GM04504 (cell line): ENCODE measurements at places on chromosomes 2 and 18.

DNA sequence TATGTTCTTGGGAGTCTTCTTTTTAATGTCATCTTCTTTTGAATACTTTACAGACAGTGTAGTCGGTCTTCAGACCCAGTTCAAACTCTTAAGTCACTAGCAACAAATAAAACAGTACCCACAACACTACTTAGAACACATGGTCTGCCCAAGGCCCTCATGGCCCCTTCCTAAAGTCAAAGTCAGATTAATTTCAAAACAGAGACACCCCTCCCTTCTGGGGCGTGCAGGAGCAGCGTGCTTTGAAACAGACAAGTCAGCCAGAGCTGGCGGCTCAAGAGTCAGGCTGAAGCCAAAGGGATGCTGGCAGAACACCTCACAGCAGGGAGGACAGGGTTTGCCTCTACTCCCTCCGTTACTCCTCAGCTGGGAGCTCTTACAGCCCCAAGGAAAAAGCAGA lies 77.5 kb downstream of the TFCP2L1 start:
- DNase-seq: no peak

- no peak for DNase-seq
Measured at GRCh38 chr18:71743634-71744033, 800.5 kb downstream of the CBLN2 start.

- peak; percentile 44 for DNase-seq
Measured at GRCh38 chr2:48471048-48471474, 58.9 kb upstream of the STON1 start.

- DNase-seq: peak; percentile 55
Measured at GRCh38 chr2:156331572-156332283, 793 bp downstream of the NR4A2 start.

DNA sequence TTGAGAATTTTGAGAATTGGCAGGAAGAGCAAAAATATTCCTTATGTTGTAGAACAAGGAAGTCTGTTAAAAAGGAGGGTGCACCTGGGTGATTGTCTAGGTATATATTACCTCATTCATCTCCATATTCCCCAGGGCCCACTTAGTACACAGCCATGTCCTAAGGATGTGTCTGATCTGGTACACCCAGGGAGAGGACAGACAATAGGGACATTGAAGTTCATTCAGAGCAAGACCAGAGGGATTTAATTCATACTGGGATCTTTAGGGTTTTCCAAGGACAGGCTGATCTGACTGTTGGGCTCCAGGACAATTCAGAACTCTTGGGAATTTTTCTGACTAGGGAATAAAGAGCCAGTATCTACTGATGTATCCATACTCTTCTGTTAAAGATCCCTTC lies 112.1 kb downstream of the PHLPP1 start:
- no peak for DNase-seq

DNA sequence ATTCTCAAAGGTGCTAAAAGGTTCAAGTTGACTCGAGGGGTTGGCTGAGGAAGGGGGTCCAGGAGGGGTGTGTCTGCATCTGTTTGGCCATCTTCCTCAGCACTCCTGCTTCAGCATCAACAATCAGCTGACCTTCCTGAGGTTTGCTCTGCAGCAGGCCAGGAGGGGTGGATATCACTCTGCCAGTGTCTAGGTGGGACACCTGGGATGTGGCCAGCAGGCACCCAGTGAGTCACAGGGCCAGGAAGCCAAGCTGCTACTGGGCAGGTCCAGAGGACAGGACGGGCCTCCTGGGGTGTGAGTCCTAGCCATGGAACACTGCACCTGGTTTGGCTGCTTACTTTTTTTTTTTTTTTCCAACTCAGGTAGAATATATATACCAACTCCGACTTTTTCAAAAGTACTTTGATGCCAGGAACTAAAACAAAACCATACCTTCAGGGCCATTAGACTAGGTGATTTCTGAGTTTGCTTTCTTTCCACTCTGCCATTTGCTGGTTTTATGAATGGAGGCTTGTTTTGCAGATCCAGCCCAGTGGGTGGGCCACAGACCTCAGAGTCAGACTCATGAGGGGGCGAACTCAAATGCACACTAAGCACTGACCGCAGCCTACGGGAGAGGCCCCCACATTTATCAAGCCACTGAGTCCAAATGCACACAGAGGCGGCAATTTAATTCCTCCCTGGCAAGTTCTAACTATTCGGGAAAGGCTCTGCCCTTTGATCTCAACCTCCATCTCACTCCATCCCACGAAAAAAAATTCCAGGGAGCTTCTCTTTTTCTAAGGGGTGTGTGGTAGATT lies 76.0 kb downstream of the UXS1 start:
- DNase-seq: no peak

DNA sequence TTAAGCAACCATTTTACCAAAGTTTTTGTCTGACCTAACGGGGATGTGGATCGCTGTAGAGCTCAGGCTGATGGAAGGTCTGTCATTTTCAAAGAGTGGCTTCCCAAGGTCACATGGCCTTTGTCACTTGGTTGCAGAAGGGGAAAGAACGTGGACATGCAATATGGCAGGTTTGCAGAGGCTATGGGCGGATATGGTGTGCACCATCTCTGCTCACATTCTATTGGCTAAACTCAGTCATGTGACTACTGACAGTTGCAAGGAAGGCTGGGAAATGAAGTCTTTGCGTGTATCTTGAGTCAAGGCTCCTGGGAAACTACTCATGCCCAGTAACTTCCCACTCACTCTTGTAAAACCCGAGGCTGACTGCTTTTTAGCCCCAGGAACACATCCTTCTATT lies 96.8 kb downstream of the ST6GAL2 start:
- DNase-seq: no peak

GRCh38 chr2:222722327-222722946 lies 51.0 kb downstream of the MOGAT1 start:
- peak; percentile 56 for DNase-seq

DNA sequence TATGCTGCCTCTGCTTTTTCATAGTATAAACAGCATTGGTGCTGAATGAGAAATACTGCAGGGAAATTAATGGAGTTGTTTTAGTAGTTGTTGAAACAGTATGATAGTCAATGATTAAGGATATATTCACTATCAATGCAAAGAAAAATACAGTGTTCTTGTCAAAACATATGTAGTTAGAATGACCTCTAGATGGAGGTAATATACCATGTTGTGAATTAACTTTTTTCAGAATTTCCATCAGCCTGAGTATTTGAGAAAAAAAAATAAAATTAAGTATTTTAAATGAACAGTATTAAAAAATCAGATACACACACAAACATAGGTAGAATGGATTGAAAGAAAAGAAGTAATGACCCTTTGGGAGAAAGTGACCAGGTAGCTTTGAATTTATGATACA lies 59.5 kb downstream of the RMDN2 start:
- no peak for DNase-seq

DNA sequence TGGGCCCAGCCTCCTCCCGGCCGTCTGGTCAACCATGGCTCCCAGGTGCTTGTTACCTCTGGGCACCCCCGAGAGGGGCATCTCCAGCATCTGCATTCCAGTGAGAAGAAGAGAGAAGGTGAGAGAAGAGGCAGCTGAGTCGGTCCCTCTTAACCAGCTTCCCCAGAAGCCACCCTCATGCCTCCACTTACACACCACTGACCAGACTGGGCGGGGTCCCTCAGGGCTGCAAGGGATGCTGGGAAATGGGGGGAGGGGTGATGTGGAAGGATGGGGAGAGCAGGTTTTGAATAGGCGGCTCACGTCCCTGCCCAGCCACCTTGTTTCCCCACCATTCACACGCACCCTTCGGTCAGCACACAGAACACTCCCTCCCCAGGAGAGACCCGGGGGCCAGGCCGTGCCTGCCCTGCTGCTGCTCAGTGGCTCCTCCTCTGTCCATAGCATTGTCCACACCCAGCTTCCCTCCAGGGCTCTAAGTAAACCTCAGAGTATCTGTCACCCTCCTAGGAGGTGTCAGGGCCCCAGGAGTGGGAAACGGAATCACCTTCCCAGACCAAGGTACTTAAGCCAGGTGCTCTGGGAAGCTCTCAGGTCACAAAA lies 34.7 kb downstream of the GBX2 start:
- no peak for DNase-seq

DNA sequence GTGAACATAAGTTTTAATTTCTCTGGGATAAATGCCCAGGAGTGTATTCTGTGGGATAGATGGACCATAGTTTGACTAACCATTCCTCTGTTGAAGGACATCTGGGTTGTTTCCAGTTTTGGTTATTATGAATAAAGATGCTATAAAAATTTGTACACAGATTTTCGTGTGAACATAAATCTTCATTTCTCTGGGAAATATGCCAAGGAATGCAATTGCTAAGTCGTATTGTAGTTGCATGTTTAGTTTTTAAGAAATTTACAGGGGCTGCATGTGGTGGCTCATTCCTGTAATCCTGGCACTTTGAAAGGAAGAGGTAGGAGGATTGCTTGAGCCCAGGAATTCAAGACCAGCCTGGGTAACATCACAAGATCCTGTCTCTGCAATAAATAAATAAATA lies 6.9 kb upstream of the SLC11A1 start:
- peak; percentile 88 for DNase-seq

DNA sequence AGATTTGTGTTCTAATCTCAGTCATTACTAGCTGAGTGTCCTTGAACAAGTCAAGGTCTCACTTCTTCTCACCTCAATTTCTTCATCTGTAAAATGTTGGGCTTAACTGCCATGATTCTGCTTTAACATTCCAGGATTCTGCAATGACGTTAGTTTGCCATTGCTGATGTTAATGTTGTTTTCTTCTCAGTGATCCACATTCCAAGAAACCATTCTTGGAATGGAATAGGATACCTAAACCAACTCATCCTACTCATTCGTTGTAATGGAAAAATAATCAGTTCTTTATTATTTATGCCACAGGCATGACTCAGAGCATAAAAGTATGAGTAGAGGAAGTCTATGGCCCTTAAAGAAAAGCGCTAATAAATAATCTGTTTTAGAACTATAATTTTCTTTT lies 140.2 kb upstream of the ETAA1 start:
- DNase-seq: no peak

DNA sequence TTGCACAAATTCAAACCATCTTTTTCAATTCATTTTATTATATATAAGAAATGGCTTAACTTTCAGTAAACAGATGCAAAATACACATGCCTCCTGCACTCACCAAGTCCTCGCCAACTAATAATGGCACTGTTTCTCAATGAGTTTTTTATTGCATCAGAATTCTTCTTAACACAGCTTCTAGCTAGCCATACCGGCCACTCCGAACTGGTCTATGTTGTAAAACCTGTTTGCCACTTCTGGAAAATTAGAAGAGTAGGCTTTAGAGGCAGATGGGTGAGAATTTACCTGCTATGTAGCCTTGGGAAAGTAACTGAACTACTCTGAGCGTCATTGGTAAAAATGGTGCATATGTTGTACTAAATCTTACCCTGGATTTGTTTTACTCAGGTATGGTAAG lies 100.6 kb upstream of the LHCGR start:
- no peak for DNase-seq

DNA sequence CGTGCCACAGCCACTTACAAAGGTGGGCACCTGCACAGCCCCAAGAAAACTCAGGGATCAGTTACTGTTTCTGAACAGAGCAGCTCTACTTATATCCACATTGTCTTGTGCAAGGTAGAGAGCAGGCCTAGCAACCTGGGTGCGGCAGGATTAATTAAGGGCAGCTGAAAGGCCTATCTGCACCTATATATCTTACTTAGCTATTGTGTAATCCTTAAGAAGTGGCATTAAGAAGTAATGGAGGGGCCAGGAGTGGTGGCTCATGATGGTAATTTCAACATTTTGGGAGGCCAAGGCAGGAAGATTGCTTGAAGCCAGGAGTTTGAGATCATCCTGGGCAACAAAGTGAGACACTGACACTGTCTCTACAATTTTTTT lies 12.8 kb upstream of the ARL5A start:
- no peak for DNase-seq

DNA sequence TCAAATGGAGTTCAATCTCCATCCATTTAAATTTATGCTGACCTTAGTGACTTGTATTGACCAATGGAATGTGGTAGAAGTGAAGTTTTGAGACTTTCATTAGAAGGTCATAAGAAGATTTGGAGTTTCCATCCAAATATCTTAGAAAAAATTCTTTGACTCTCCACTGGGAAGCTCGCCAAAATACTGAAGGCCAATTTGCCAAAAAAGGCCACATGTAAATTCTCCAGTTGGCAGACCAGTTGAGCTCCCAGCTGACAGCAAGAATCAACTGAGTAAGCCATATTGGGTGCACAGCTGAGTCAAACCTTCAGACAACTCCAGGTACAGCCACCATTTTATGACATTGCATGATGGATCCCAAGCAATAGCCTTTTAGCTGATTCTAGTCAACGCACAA lies 228.3 kb upstream of the SETBP1 start:
- DNase-seq: peak; percentile 24

DNA sequence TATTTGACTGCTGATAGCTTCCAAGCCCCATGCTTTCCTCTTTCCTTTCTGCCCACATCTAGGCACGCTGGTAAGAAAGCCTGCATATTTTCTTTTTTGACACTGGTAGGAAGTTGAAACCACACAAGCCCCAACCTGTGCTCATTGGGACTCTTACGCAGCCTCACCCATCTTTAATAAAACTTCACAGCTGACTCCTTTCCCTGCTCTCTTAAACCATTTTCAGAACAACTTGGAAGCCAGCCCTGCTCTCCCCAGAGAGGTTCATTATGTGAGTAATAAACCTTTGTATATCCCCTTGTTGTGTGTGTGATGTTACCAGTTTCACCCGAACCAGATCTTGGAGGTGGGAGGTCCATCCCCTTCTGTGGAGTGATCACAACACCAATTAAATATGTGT lies 268.4 kb downstream of the GPD2 start:
- no peak for DNase-seq

- no peak for DNase-seq
Measured at GRCh38 chr18:6056171-6056910, 161.0 kb upstream of the TMEM200C start.

DNA sequence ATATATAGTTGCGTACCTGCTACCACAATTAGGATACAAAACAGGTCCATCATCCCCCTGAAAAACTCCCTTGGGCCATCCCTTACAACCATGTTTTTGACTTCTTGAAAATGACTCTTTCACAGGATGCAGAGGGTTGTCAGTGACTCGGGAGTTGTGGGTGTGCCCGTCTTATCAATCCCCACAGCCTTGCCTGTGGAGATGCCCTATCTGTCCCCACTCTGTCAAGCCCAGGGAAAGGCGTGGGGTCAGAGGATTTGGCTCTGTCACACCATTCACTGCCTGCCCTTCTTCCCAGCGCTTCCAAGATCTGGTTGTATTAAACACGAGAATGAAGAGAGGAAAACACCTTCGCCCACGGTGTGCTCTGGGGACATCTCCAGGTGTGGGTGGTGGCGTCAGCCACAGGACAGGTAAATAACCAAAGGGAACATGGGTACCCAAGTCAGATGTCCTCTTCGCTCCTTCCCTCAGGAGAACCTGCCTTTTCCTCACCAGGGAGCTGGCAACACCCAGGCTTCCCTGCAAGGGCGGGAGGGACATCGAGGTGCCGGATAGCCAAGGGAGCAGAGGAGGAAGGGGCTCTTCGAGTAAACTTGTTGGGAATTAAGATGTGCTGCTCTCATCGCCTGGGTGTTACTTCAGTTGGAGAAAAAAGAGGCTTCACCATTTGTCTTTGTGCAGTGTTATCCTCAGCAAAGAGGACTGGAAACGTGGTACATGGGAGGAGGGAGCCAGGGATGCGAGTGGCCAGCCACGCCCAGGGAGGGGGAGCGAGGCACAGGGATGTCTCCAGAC lies 100.3 kb downstream of the B3GNT2 start:
- DNase-seq: no peak

GRCh38 chr2:60416221-60417008 lies 137.0 kb downstream of the BCL11A start:
- no peak for DNase-seq

- no peak for DNase-seq
Measured at GRCh38 chr18:39574897-39575296, 2009.3 kb upstream of the CELF4 start.

GRCh38 chr2:122491011-122491410 lies 735.6 kb downstream of the TSN start:
- DNase-seq: no peak
